Liver (tissue), 10 donors: ENCODE measurements at places on chromosomes 5 and 9. TPM values are rescaled to one million over a fixed set of nuclear protein-coding genes. Genes with fewer than 3 reads are reported as not detected.

- no peak for DNase-seq
Measured at GRCh38 chr9:16532272-16532671, 338.2 kb downstream of the BNC2 start.

DNA sequence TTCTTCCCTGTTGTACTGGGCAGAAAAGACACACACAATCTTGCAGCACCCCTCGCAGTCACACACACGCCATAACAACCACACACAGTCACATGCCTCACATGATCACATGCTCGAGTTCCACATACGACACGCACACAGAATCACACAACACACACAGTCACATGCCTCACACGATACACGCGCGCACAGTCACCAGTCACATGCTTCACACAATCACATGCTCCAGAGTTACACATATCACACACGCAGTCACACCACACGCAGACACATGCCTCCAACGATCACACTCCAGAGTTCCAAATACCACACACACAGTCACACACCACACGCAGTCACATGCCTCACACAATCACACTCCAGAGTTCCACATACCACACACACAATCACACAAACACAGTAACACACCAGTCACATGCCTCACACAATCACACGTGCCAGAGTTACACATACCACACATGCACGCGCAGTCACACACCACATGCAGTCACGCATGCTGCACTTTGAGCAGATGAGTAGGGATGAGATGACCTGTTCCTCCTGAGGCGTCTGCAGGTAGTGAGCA, 49.0 kb upstream of the LRRC14B start:
- DNase-seq = no peak

DNA sequence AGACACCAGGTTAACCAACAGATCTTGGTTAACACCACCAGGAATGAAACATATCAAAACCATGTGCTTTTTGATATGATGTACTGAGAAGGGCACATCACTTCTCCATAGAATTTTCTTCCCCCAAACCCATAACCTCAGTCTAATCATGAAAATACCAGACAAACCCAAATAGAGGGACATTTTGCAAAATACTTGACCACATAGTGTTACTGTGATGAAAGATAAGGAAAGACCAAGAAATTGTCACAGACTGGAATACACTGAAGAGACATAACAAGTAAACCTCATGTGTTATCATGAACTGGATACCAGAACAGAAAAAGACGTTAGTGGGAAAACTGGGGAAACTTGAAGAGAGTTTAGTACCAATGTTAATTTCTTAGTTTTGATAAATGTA, 74.9 kb upstream of the VCAN start:
- no peak for DNase-seq

GRCh38 chr9:89597711-89598362, 7.0 kb upstream of the GADD45G start:
- peak; percentile 69 for DNase-seq

- DNase-seq = no peak
Measured at GRCh38 chr9:132973713-132974112, 4.8 kb upstream of the GFI1B start.

GRCh38 chr9:115099901-115100300, 18.1 kb downstream of the TNC start:
- DNase-seq = no peak

GRCh38 chr9:13296972-13297371, 17.5 kb upstream of the MPDZ start:
- no peak for DNase-seq

GRCh38 chr9:33133186-33133585, 34.0 kb downstream of the B4GALT1 start:
- no peak for DNase-seq

GRCh38 chr9:106577121-106577520, 285.8 kb upstream of the ZNF462 start:
- DNase-seq = no peak

- DNase-seq = no peak
Measured at GRCh38 chr5:159802661-159803060, 113.6 kb upstream of the ADRA1B start.

GRCh38 chr5:122368510-122369251, 56.6 kb downstream of the SNCAIP start:
- DNase-seq = no peak

DNA sequence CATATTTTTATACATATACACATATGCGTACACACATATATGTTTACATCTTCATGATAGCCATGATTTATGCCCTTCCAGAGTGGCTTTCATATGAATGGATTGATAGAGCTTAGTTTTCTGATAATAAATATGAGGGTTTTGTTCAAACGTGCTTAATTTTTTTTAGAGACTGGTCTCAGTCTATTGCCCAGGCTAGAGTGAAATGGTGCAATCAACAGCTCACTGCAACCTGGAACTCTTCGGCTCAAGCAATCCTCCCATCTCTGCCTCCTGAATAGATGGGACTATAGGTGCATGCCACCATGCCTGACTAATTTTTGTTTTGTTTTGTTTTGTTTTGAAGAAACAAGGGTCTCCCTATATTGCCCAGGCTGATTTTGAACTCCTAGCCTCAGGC, 48.6 kb upstream of the ZSWIM6 start:
- no peak for DNase-seq

GRCh38 chr9:28956116-28956880, 1383.0 kb upstream of the C9orf72 start:
- DNase-seq = no peak

DNA sequence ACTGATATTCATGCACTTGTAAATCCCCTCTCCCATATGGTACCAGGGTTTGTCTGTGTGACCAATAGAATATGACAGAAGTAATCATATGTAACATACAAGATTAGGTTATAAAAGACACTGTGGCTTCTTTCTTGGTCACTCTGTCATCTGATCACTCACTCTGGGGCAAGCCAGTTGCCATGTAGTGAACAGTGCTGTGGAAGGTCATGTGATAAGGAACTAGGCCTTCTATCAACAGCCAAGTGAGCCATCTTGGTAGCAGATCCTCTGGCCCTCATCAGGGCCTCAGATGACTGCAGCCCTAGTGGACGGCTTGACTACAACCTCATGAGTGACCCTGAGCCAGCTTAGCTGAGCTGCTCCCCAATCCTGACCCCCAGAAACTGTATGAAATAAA, 30.0 kb upstream of the MATR3 start:
- DNase-seq = no peak

The EFNA5 gene
- 0.93 TPM for total RNA-seq

The PHF24 gene
- 0.05 TPM for total RNA-seq

The SH3RF2 gene
- 10.5 TPM for total RNA-seq

The FAM169A gene
- total RNA-seq = 5.0 TPM

The SPATA6L gene
- 1.6 TPM for total RNA-seq

The EIF4E1B gene
- total RNA-seq = not detected

The LVRN gene
- total RNA-seq = 0.17 TPM
